Inflammatory macrophage (primary cell): ENCODE measurements at places on chromosomes 2 and 18.

DNA sequence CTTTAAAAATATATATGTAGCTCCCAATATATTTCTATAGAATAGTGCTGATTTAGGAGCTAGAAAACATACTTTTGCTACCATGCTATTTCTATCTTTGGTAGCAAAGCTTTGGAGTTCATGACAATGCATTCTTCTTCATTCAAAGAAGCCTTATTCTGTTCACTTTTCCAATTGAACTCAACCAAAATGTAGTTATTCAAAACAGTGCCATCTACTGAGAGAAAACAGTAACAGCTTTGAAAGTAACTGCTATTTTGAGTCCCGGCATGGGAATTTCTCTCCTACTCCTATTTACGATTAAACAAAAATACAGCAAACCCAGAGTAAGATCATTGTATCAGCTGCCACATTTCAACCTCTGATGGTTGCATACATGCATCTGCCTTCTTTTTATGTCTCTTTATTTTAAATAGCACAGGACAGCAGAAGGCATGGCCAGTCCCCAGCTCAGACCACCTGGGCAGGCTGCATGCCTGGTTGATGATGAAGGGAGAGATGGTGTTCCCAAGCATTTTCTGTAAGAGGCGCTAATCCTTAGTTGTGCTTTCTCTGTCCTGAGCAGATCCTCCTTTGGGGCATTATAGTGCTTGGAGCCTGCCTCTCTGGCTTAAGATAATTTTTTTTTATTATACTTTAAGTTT, 69.7 kb upstream of the SULT1C3 start:
- DNase-seq, result peak; percentile 18

GRCh38 chr18:23585007-23585871, 1.1 kb downstream of the NPC1 start:
- peak; percentile 57 for DNase-seq

DNA sequence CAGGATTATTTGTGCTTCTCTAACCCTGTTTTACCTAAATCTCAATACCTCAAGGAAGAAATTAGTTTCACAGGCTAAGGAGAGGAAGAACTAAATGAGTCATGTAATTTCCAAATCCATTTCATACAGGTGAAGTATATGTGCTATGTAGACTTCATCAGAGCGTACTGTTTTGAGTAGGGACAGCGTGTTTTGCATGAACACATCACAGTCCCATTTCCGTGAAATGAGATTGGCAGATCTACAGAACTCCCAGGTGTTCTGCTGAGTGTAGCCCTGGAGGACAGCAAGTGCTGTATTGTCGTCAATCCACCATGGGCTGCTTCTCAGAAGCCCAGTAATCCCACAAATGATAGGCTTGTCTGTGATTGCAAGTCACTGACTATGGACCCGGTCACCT, 97.7 kb downstream of the XRCC5 start:
- DNase-seq, result no peak

DNA sequence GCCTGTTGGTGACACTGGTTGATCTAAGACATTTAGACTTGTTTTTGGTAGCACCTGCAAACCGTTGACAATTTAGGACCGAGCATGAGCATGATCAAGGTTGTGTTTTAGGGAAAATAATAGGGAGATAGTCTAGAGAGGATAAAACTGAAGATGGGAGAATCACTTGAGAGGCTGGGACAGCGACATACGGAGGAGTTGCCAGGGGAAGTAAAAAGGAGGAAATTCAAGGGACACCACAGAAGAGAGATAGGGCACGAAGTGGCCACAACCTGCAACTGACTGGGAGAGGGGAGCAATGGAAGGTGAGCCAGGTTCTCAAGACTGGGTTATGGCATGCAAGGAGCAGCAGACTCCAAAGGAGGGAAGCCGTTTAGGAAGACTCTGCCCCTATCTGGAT, 1.4 kb upstream of the ATP8B1 start:
- no peak for DNase-seq

DNA sequence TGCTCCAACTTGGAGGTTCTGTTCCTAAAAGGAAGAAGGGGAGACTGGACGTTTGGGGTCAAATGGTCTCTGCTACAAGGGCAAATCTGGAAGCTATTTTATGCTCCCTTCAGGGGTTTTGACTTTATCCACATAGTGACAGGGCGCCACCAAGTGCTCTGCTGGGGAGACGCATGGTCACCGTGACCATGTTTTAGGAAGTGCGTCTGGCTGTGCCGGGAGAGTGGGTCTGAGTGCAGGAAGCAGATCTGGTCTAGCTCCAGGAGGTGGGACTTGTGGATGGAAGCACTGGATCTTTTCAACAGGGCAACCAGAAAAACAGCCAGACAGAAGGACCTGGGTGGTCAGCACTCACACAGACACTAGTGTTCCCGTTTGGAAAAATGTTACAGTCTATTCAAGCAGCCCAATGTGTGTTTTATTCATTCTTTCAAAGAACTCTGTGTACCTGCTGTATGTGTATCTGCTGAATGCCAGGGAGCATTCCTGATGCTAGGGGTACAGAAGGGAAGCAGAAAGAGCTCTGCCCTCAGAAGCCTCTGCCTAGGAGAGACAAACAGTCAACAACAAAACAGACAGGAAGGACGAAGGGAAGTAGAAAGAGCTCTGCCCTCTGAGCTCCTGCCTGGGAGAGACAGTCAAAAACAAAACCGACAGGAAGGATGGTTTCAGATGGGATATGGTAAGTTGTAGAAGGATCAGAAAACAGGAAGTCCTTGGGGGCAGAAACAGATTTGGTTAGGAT, 14.3 kb downstream of the IMPA2 start:
- peak; percentile 75 for DNase-seq

GRCh38 chr2:213306316-213306942, 22.2 kb downstream of the SPAG16 start:
- no peak for DNase-seq
